ENCODE measurements at places on chromosomes 4 and X.

DNA sequence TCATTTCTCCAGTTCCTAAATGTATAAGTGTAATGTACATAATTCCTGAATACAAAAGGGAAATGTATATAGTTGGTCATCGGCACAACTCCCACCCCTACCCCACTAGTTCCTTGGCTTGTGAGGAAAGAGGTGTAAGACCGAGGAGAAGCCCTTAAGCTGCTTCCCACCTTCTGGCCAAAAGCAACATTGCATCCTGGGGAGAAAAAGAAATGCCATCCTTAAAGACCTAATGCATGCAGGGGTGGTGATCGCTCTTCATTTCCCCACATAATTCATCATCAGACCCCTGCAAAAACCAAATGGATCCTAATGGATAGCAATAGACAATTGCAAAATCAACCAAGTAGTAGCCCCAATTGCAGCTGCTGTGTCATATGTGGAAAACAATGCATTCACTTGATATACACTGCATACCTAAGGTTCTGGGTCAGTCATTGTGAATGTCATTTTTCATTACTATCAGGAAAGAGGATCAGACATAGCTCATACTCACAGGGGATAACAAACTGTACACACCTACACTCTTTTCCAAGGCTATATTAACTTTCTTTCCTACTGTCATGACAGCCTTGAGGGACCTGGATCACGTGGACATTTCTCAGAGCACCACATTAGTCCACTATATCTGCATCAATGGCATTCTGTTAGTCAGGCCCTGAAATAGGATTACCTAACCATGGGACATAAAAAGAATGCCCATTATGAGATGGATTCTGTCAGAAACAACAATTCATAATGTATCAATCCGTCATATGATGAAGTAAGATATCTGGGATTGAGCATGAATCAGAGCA lies 31.7 kb upstream of the NFXL1 start:
- no peak for DNase-seq

DNA sequence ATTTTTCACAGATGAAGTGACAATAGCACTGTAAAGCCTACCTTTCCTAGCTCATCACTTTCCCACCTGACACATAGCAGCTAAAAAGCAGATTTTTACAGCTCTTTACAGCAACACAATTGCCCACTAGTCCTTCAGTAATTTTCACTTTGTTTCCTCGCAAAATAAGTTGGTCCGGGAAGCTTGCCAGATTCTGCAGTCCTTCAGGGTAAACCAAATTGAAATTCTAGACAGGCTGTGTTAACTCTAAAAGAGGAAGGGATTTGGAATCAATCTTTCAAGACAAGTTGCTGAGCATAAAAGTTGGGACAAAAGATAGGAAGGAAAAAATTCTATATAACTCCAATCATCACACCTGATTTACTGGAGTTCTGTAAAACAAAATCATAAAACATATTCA lies 8.7 kb downstream of the C1QTNF7 start:
- DNase-seq, result no peak

DNA sequence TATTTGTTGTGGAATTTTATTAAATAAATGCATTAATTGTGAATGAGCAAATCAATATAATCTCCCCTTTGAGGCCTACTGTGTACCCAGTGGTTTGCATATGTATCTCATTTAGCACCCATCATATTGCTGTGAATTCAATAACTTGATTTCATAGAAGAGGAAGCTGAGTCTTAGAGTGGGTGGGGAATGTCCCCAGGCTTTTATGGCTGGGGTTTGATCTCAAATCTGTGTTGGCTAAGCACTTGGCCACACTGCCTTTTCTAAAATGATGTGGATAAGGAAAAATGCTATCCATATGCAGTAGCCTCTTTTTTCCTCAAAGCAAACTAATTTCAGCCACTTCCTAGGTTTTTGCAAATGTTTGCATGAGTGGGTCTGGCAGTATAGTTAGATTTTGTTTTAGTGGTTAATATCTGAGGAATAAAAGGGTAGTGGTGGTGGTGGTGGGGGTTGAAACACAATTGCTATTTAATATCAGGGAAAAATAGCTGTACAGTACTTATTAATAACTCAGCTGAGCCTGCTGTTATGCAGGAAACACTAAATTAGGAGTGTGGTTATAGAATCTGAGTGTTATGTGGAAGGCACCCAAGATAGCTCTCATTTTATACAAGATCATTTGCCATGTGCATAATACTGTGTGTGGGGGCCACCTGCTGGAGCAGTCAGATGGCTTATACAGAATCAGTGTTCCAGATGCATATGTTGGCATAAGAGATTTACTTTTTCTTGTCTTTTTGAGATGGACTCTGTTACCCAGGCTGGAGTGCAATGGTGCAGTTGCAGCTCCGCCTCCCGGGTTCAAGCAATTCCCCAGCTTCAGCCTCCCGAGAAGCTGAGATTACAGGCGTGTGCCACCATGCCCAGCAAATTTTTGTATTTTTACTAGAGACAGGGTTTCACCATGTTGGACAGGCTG lies 108.0 kb downstream of the TMEM131L start:
- no peak for DNase-seq

- no peak for DNase-seq
Measured at GRCh38 chrX:119041175-119041574, 31.6 kb upstream of the CT47C1 start.

GRCh38 chrX:118347736-118348135 lies 1.8 kb downstream of the WDR44 start:
- no peak for DNase-seq

- DNase-seq, result no peak
Measured at GRCh38 chr4:56757261-56757746, 64.2 kb downstream of the SPINK2 start.

GRCh38 chr4:25500626-25501316 lies 123.7 kb downstream of the ANAPC4 start:
- no peak for DNase-seq

- DNase-seq, result no peak
Measured at GRCh38 chr4:181951265-181951664, 291.9 kb upstream of the TENM3 start.

DNA sequence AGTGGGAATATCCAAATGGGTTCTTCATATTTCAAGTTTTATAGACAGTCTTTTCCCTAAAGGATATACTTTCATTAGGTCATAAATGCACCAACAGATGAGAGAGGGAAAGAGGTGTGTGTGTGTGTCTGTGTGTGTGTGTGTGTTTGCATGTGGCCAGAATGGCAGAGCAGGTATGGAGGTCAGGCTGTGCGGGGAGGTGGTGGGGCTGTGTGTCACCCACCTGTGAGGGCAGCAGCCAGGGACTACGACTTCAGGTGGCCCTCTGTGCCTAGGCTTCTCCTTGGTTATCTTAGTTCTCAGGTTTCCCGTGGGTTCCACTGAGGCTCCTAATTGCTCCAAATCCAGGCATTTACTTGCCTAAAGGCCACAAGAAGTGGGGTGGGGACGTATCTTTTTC lies 14.6 kb downstream of the HAND2 start:
- no peak for DNase-seq

- DNase-seq, result no peak
Measured at GRCh38 chrX:70176938-70177533, at the start of gene DGAT2L6. Gene DGAT2L6 (plus strand): TSS chrX:70177483. CDS start chrX:70177583, 100 bp downstream.

GRCh38 chr4:87079967-87080366 lies 140.5 kb downstream of the KLHL8 start:
- no peak for DNase-seq

DNA sequence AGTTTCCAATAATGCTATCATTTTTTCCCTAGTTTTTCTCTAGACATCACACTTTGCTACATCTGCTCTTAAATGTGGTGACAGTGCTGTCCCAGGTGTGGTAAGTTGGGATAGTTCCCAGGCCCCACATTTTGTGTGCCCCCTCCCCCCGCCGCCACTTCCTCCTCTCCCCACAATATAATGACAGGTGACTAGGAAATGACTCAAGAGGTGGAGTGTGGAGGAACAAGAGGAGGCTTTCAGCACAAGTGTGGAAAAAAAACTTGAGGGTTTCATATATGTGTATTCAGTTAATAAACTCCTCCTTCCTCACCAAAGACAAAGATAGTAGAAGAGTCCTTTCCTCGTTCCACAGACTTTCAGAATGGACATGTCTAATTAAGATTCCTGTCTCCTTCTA lies 18.3 kb upstream of the IL21 start:
- no peak for DNase-seq

DNA sequence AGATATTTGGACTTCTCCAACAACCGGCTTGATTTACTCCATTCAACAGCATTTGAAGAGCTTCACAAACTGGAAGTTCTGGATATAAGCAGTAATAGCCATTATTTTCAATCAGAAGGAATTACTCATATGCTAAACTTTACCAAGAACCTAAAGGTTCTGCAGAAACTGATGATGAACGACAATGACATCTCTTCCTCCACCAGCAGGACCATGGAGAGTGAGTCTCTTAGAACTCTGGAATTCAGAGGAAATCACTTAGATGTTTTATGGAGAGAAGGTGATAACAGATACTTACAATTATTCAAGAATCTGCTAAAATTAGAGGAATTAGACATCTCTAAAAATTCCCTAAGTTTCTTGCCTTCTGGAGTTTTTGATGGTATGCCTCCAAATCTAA lies 19.3 kb upstream of the TLR8 start:
- no peak for DNase-seq

- no peak for DNase-seq
Measured at GRCh38 chrX:46587753-46588171, 14.2 kb downstream of the CHST7 start.

DNA sequence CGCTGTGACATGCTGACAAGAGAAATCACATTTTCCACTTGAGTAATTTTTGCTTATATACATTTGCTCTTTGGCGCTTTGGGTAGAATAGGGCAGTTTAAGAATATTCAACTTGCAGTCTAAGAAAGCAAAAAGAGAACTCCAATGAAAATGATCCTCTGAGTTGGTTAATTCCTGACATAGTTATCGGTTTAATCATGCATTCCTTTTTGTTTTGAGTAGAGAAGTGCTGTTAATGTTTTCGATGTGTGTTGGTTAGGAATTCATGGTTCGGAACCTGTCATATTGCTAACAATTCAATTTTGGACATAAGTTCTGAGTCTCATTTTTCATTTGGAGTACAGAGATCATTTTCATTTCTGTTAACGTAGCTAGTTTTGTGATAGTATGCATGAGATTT lies 700.6 kb upstream of the PITX2 start:
- no peak for DNase-seq

DNA sequence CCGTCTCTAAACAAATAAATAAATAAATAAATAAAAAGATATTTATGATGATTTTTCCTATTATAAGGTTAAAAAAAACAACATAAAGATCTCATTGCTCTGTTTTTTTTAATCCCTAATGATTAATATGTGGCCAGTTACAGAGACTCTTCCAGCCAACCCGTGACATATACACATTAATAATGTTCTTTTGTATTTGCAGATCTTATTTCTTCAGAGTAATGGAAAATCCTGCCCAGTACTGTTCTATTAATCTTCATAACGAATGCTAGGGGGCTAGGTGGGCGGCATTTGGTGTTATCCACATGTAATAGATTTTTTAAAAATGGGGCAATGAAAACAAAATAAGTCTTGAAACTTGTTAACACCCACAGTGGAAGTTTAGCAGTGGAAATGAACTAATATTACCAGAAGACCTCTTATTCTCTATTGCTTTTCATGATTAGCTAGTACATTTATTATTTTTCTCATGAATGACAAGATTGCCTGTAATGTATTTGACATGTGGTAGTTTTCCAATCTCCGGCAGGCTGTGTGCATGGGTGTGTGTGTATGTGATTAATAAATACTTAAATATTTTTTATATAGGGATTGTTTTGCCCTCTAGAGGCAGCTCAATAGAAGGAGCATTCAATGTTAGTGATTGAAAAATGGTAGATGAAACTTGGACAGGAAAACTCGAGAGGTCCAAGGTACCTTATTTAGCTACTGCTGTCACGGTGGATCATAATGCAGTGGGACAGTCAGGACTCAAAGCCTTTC lies 457.4 kb downstream of the IL1RAPL1 start:
- no peak for DNase-seq

DNA sequence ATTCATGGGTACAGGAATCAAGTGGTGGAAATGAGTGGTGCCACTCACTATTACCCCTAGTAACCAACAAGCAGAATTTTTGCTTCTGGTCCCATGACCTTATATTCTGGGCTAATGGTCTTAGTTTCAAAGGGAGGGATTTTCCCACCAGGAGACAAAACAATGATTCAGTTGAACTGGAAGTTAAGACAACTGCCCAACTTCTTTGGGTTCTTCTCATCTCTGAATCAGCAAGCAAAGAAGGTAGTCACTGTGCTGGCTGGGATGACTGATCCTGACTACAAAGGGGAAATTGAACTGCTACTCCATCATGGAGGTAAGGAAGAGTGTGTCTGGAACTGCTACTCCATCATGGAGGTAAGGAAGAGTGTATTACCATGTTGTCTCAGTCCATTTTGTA lies 87.2 kb downstream of the IL13RA2 start:
- DNase-seq, result no peak

DNA sequence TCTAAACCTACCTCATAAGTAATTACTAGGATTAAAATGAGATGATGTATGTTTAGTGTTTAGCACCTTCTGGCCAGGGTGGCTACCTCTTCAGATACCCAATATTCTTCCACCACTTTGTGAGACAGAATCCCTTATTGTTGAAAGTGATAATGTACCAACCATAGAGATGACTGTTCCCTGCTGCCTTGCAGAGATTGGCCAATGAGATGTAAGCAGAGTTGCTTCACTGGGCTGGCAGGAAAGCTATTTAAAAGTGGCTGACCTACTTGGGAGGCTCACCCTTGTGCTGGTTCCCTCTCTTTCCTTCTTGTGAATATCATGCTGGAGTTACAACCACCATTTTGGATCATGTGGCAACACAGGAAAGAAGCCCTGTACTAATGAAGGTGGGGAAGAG lies 58.9 kb downstream of the TMEM154 start:
- no peak for DNase-seq

- no peak for DNase-seq
Measured at GRCh38 chr4:61320631-61321030, 120.5 kb downstream of the ADGRL3 start.

DNA sequence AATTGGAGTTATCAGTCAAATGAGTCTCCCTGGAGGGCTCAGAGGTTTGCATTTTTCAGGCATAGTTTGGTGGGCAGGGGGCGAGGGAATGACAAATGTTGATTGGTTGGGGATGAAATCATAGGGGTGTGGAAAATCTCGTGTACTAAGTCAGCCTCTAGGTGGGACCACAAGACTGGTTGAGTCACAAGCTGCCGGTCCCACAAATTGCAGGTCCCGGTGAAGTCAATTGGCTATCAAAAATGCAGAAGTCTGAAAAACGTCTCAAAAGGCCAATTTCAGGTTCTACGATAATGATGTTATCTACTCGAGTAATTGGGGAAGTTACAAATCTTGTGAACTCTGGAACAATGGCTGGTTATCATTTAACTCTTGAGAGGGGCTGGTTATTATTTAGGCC lies 98.8 kb upstream of the DHX15 start:
- no peak for DNase-seq

DNA sequence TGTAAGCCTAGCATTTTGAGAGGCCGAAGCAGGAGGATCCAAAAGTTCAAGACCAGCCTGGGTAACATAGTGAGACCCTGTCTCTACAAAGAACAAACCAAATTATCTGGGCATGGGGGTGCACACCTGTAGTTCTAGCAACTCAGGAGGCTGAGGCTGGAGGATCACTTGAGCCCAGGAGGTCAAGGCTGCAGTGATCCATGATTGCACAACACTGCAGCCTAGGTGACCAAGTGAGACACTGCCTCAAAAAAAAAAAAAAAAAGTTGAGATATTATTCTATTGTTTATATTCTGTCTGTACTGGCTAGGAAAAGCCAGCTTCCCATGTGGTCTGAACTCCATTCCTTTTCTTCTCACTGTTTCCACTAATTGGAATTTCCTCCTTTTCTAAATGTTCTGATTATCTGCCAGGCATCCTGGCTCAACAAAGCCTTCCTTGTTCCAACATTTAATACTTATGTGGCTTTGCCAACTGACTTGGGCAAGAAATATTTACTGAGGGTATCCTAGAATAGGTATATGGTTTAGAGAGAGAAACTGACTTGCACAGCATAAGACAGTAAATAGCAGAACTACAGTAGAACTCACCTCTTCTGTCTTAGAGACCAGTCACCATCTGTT lies 175.2 kb upstream of the ADAMTS3 start:
- no peak for DNase-seq
